Activated T-helper 1 cell treated with anti-CD3 and anti-CD28 coated beads, Interleukin-12 subunit alpha, Interleukin-12 subunit beta, Interleukin-2, Interleukin-4 antibody, amounts not matched to agents 30 ng/mL and 10 ng/mL and 1 ng/mL, durations not matched to agents 14 hours and 24 hours and 36 hours (primary cell): ENCODE measurements at places on chromosomes 1 and 21. TPM values are rescaled to one million over a fixed set of nuclear protein-coding genes. Genes with fewer than 3 reads are reported as not detected.

CD1B gene
- total RNA-seq = not detected in 2 replicates

LCK gene
- 269 and 281 TPM in 2 replicates for total RNA-seq

- no peak for DNase-seq
Observed at GRCh38 chr1:176605176-176605575, 142.2 kb downstream of the PAPPA2 start.

DNA sequence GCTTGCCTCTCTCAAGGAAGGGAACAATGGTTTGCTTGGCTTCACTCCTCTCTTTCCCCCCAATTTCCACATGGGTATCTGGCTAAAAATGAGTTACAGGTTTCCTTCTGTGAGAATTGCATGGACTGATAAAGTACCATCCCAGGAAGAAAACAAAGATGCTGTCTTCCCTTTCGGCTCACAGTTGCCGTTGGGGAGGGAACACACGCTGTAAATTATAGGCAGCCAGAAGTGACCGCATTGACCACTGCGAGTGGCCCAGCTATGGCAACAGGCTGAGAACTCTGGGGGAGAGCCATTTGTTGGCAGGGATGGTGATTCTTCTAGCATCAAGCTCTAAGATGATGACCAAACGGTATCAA, 2.9 kb downstream of the RUNX1 start:
- no peak for DNase-seq

CYP4A22 gene
- not detected in 2 replicates for total RNA-seq

HYI gene
- total RNA-seq = 14.3 and 16.5 TPM in 2 replicates

GRCh38 chr21:34302521-34302920, 61.3 kb upstream of the KCNE2 start:
- DNase-seq = no peak

GRCh38 chr1:74683656-74684055, 10.1 kb upstream of the ERICH3 start:
- no peak for DNase-seq

GRCh38 chr1:93874025-93874651, 4.9 kb downstream of the DNTTIP2 start:
- DNase-seq = no peak

GRCh38 chr1:221988829-221989228, 246.9 kb upstream of the DUSP10 start:
- DNase-seq = no peak

DNA sequence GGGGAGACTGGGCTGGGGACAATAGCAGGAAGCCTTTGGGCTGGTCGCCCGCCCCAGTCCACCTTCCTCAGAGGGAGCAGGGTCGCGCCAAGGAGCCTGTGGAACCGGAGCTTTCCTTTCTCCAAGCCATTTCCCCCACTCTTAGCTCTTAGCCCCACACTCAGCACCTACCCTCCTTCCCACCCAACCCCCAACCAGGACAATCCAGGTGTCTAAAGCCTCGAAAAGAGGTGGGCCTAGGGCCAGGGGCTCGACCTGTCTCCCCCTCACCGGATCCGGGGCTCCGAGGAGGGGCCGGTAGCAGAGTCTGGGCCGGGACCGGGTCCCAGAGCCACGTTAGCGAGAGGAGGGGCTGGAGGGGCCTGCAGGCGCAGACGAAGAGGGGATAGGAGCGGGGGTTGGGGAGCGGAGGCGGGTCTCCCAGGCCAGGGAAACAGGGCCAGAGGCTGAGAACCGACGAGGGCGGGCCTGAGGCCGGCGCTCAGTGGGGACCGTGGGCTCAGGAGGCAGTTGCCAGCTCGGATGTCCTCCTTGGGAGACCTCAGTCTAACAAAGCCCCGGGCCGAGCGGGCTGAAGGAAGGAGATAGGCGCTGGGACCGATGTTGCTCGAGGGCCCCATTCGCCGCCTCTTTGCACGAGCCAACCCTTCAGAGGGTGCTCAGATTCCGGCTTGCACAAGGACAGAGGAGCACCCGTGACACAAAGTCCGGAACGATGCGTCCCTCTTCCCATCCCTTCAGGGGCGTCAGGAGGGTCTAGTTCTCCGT, 943 bp downstream of the SEMA6C start:
- no peak for DNase-seq

GRCh38 chr1:41613689-41614574, 129.4 kb upstream of the EDN2 start:
- DNase-seq = no peak

- no peak for DNase-seq
Observed at GRCh38 chr1:184708084-184708676, 46.5 kb downstream of the EDEM3 start.

GRCh38 chr1:244659694-244660093, 6.8 kb downstream of the DESI2 start:
- DNase-seq = no peak

CD84 gene
- total RNA-seq = 16.3 and 17.2 TPM in 2 replicates

KRTAP22-1 gene
- not detected in 2 replicates for total RNA-seq

TNNT2 gene
- total RNA-seq = not detected in 2 replicates

PEX11B gene
- total RNA-seq = 30.6 and 31.2 TPM in 2 replicates

BMP8A gene
- total RNA-seq = not detected in 2 replicates

PCNX2 gene
- 33.1 and 33.7 TPM in 2 replicates for total RNA-seq

GRCh38 chr21:41863439-41863740, 15.8 kb downstream of the PRDM15 start:
- DNase-seq = no peak

SLFNL1 gene
- total RNA-seq = 0.18 TPM in 1 of 2 replicates, not detected in the other

CNTN2 gene
- total RNA-seq = not detected in 2 replicates

GRCh38 chr1:206953626-206954025, 7.4 kb upstream of the PIGR start:
- DNase-seq = no peak

GRCh38 chr1:231557411-231557810, 28.9 kb downstream of the TSNAX start:
- no peak for DNase-seq

GRCh38 chr21:32412162-32413014, at the start of gene EVA1C:
Gene EVA1C (plus strand): TSS chr21:32412706. CDS start chr21:32412854, 148 bp downstream.
- peak; percentile 39 for DNase-seq

DNA sequence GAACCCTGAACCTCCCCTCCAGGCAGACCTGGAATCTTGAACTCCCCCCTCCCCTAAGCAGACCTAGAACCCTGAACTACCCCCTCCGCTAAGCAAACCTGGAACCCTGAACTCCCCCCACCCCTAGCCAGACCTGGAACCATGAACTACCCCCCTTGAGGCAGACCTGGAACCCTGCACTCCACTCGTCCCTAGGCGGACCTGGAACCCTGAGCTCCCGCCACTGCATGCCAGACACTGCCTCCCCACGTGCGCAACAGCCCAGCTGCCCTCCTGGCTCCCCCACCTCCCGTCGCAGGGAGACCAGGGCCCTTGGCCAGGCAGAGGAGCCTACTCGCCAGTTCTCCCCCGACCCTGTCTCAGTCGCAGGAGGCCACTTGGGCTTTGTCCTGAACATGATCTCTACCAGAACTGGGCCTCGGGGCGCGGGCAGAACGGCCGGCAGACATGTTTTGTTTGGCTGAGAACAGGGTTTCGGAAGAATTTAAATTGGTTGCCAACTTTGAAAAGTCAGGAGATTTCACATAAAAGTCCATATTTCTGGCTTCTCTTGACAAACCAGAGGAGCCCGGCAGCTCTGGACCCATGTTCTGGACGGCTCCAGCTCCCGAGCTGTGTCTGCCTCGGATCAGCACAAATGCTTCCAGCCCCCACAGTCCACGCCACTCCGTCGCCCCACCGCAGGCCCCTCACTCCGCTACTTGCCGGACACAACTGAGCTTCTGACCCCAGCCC, 9.2 kb upstream of the PLEKHG5 start:
- DNase-seq = no peak

GRCh38 chr1:200590001-200590400, 30.6 kb downstream of the KIF14 start:
- no peak for DNase-seq

SPRR4 gene
- total RNA-seq = not detected in 2 replicates

DNA sequence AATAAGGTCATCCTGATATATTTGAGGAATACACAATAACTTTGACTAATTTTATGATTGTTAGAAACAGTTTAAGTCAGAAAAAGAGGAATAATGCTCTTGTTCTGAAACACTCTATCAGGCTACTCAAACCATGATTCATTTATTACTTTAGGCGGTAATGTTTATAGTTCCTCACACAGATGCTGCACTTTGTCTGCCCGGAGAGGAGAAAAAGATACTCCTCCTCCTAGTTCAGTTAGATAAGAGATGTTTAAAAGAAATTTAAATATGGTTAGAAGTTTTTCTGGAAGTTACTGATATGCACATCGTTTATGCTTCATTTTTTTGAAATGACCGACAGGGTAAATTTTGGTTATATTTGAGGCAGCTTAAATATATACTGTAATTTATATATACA, 103.0 kb downstream of the ZMYM4 start:
- no peak for DNase-seq

CGN gene
- 0.17 and 0.91 TPM in 2 replicates for total RNA-seq

HJV gene
- not detected in 2 replicates for total RNA-seq

PADI3 gene
- not detected in 2 replicates for total RNA-seq
